ENCODE measurements at places on chromosomes 2 and 18. TPM values are rescaled to one million over a fixed set of nuclear protein-coding genes. Genes with fewer than 3 reads are reported as not detected.

DNA sequence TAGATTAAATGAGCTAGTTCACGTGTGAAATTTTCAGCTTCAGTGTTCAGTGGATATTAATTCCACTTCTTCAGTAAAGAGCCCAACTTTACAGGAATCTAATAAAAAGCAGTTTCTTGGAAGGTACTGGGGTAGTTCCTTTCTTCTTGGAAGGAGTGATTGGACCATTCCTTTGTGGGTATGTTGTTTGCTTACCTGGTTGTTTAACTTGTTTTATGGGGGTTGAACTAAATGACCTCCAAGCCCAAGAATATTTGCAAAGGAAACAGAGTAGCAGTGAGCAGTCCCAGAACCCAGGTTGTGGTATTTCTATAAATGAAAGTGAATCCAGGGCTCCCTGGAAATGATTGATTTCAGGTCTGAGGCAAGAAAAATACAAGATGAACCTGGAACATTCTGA, 31.4 kb downstream of the KCNJ13 start:
- no peak for DNase-seq

ADGRF3 gene
- total RNA-seq = 0.56 TPM

COL4A4 gene
- total RNA-seq = 10.3 TPM

DNA sequence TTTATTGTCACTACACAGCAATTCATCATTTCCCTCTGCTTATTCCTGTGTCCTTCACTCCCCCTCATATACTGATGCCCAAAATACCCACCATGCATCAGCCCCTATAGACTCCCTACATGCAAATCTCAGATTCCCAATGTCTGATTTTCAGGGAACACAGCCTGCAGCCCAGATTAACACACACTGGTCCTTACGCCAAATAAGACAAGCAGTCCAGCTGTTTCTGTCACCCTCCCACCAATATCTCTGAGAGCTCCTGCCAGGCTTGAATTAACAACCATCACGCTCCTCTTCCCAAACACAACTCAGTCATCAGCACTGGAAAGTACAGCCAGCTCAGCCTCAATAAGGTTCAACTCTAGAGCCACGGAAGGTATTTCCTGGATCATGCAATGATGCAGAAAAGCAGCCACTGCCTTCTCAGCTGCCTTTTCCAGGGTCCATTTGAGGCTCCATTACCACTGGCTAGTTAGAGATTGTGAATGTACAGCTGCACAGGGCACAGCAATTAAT, 39.0 kb upstream of the SLC35F5 start:
- no peak for DNase-seq

AMER3 gene
- not detected for total RNA-seq
